ENCODE measurements at places on chromosomes 1 and 21.

- no peak for DNase-seq
Measured at GRCh38 chr1:178934546-178934945, 63.7 kb upstream of the ANGPTL1 start.

DNA sequence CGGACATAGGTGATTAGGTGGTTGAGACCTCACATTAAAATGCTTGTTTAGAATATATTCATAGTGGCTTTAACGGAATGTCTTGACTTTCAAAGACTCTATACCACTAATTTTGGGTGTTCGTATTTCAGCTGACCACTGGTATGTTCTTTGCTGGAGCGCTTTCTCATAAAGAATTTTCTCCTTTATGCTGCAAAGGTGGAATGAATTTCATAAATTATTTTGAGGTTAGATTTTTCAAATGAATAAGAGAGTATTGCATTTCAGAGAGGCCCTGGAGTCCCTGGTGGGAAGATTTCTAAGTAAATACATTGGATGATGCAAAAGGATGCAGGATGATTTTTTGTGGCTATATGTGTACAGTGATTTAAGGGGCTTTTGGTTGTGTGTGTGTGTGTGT, 55.8 kb downstream of the HUNK start:
- no peak for DNase-seq

- no peak for DNase-seq
Measured at GRCh38 chr1:60196026-60196425, 122.5 kb upstream of the C1orf87 start.

- no peak for DNase-seq
Measured at GRCh38 chr21:16605597-16605996, 875.8 kb downstream of the USP25 start.

GRCh38 chr1:176885341-176885740, 279.2 kb downstream of the ASTN1 start:
- DNase-seq, result no peak

- no peak for DNase-seq
Measured at GRCh38 chr21:32096411-32096810, 182.4 kb downstream of the MIS18A start.

Data from AG04449 (cell line).